ENCODE measurements at places on chromosomes 12 and 14.

DNA sequence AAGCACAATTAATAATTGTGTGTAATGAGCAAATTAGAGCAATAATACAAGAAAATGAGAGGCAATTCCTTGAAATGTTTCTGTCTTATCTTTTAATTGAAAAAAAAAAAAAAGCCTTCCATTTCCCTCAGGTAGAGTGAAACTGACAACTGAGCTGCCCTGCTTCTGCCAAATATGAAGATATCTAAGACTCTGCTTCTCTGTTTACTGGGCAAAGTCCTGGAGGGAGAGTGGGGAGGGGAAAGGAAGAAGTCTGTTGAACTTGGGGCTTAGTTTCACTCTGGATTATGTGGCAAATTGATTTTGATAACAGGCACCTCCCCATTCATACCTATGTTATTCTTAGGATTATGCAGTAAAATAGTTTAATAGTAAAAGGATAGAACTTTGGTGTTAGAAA is 364.9 kb downstream of the NRXN3 start:
- no peak for DNase-seq

DNA sequence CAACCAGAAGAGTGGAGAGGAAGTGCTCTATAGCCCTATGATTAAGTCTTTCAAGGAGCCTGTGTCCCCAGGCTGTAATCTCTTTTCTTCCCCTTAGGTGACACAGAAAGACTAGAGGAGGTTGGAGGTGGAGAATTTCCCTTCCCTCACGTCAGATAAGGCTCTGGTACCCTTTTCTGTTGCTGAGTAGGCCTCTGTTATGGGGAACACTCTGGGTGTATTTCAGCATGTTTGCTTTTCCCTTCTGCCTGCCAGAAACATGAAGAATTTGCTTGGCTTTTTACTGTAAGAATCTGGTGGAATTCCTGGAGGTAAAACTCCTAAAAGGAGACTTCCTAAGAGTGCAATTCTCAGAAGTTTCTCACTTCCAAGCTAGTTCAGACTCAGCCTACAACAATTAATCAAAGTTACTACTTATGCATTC is 58.3 kb downstream of the SIX1 start:
- no peak for DNase-seq

DNA sequence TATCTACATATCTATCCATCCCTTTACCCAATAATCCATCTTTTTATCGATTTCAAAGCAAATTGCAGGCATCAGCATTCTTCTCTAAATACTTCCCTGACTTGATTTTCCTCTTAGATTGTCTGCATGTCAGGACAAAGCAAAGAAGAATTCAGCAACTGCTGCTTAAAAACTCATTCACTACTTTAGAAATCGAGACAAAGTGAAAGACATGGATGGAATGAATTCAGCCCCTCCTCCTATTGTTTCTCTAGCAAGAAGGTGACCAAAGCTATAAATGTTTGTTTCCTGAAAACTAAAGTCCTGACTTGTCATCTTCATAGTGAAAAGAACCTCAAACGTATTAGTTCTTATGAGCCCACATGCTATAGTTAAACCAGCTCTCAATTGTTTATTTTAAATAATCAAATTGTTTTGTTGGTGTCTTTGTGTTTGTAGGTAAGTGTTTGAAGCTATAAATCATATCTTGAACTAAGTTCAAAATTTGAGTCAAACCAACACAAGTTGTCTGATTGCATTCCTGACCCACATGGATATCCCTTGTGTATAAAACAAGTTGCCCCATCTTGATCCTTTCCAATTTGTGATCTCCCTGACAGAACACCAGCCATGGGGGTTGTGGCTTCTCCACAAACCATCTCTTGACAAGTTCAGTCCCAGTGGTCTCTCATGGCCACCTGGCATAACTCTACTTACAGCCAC is 58.6 kb upstream of the ARHGAP5 start:
- no peak for DNase-seq

DNA sequence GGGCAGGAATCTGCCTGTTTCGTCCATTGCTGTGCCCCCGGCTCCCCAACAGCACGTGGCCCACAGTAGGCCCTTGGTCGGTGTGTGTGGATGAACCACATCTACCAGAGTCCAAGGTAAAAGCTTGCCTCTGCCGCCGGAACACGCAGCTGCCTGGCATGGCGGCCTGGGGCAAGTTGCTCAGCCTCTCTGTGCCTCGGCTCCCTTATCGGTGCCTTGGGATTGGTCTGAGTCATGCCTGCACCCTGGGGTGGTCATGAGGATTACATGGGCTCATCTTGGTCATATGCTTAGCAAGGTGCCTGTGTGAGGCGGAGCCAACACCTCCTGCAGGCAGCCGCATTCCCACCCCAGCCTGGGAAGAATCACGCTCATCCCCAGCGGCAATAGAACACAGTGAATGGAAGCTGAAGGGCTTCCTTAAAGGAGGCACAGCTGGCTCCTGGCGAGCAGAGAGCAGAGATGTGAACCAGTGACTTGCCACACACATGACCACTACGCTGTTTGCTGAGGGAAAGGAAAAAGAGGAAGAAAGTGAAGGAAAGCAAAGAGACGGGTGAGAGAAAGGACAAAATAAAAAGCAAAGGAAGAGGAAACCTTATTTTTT is 5.5 kb upstream of the SCARB1 start:
- peak; percentile 71 for DNase-seq

GRCh38 chr12:73308079-73308478 is 1035.9 kb downstream of the TRHDE start:
- no peak for DNase-seq

- no peak for DNase-seq
These were observed 172.2 kb downstream of the SNAPC1 start for GRCh38 chr14:61934385-61934784.

DNA sequence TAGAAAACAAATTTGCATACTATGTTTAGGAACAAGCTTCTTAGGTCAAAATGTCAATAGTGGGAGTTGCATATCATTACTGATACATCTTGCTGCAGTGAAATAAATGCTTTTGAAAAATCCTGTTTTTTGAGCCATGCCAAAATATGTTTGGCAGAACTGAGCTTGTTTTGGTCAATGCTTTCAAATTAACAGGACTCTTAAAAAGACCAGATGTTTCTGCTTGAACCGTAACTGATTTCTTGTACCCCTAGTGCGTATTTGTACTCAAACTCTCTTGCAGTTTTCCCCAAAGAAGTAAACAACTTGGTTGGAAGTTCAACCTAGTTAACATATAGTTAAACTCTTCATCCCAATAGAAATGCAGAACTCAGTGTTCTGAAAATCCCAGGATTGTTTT is 3.4 kb downstream of the TRHDE start:
- DNase-seq = no peak
